Stimulated activated CD4-positive, alpha-beta T cell treated with anti-CD3 and anti-CD28 coated beads, Interleukin-1b, Interleukin-23, amount 100 ng/mL, for 1 hour (primary cell): ENCODE measurements at places on chromosomes 12 and 14.

DNA sequence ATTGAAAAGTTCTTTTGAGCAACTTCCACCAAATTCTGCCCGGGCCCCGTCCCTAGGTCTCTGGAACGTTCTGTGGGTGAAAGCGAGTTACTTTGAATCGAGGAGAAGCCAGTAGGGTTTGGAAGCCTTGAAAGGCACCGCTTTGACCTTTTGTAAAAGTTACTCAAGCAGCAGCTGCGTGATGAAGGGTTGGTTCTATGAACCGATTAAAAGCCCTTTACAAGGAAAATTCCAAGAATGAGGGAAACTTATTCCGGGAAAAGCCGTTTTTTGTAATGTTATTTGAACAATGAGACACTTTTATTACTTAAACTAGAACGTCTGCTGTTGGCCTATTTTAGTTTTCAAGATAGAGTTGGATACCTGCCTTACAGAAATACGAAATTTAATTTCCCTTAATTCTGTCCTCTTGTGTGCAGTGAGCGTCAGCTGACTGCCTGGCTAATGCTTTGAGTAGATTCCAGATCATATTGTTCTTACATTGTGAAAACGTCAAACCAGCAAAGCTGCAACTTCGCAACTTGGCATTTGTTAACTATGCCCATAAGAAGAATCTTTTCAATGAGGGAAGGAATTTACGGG lies 906 bp downstream of the LARP4 start:
- DNase-seq, result no peak

DNA sequence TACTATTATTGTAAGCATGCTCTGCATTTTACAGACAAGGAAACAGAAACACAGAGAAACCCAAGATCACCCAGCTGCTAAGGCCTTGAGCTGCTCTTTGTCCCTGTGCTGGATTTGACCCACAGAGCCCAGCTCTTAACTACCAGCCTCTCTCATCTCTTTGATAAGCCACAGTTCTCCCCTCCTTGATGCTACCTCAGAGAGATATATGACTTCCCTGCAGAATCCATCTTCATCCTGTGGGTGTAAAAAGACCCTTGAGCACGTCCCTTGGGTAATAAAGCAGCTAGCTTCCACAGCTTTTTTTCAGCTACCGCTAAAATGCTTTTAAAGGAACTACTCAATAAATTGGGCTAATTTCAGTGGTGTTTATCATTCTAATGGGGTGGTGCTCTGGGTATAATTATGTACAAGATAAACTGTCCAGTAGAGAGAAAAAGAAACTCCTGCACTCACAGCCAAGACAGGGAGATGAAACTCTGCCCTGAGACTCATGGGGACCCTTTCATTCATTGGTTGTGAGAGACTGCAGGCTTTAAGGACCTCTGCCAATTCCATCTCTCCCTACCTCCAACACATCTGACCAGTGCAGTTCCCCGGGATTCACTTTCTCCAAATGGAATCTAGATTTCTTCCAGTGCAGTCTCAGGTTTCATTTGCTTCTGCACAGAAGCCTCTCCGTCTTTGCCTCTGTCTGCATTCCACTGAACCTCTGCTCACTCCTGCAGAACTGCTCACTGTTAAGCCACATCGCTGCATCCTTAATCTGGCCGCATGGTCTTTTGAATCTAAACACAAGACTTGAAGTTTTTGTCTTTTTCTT lies 24.7 kb upstream of the NTF3 start:
- no peak for DNase-seq

- no peak for DNase-seq
Measured at GRCh38 chr12:97005174-97005573, 98.1 kb downstream of the NEDD1 start.

DNA sequence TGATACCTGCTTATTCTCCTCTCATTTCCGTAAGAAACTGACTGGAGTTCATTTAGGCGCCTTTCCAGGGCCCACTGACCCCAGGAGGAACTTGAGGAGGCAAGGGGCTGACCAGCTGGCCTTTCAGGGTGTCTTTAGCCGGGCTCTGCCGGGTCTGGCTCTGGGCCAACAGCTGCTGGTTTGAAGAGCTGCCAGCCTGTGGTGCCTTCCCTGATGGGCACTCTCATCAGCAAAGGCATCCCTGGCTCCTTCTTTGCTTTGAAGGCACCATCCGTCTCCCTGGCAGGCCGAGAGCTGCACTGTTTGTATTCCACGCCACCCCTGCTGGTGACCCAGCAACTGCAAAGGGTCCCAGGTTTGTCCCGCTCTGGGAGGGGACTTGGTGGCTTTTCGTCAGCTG lies 42.0 kb downstream of the IQSEC3 start:
- DNase-seq, result no peak

DNA sequence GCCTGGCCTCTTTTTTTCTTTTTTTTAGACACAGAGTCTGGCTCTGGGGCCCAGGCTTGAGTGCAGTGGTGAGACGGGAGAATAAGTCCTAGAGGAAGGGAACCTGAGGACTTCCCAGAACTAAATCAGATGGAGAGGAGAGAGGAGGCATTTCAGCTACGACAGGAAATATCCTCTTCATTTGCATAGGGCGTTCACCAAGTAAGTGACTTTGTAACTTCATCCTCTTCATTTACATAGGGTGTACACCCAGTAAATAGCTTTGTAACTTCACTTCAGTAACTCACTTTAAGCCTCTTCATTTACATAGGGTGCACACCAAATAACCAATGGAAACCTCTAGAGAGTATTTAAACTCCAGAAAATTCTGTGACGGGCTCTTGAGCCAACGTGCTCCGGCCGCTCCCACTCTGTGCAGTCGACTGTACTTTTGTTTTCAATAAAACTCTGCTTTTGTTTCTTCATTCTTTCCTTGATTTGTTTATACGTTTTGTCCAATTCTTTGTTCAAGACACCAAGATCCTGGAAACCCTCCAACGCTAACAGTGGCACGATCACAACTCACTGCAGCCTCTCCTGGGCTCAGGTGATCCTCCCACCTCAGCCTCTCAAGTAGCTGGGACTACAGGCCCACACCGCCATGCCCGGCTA lies 21.4 kb upstream of the ANKRD9 start:
- DNase-seq, result no peak

- no peak for DNase-seq
Measured at GRCh38 chr12:29207120-29207519, 58.0 kb downstream of the FAR2 start.

DNA sequence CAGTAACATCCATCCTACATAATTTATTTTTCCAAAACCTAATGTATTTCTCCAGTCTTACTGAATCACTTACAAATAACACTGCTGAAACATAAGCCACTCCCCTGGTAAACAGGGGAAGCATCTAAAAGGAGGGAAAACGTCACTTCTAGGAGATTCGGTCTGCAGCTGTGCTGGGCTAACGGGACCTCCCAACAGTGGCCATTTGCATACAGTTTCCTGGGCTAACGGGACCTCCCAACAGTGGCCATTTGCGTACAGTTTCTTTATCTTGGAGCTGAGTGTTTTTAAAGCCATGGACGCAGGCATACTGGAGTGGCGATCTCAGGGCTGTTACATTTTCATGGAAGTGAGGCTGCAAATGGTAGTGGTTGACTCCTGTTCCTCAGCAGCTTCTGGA lies 242.9 kb downstream of the TMEM132D start:
- DNase-seq, result no peak

GRCh38 chr14:45144658-45145057 lies 8.9 kb downstream of the FANCM start:
- no peak for DNase-seq

- no peak for DNase-seq
Measured at GRCh38 chr14:23300687-23301223, 1.9 kb downstream of the PPP1R3E start.

DNA sequence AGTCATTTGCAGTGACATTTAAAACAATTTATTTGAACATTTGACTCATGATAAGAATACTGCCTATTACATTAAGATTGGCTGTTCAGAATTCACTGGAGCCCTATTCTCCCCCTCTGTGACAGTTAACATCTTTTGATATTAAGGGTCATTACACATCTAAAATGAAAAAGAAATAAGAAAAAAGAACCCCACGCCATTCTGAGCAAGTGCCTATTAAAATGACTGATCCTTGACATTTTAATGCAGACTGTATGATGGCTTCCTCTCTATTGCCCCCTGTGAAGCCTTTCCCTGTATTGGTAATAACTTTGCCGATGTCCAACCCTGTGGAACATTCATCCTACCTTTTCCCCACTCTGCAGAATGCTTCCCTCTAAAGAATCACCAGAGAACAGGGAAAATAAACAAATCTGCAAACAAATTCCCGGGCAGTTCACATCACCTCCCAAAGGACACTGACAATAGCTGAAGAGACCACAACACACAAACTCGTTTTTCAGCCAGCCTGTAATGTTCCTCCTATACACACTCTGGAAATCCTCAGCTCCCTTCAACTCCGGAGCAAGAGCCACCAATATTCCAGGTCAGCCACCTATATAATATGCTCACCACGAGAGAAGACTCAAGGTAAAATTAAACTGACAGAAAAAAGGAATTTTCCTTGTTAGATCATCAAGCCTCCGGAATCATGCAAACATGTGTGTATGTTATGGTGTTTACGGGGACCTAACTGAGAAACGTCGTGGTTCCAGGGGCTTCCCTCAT lies 2.1 kb downstream of the NIN start:
- DNase-seq, result no peak

GRCh38 chr14:104953896-104954656 lies 24.1 kb downstream of the AHNAK2 start:
- no peak for DNase-seq

- DNase-seq, result no peak
Measured at GRCh38 chr14:49961270-49962222, 68.7 kb downstream of the ARF6 start.

- no peak for DNase-seq
Measured at GRCh38 chr12:124655698-124656516, 88.5 kb upstream of the NCOR2 start.

GRCh38 chr14:22565391-22565945 lies 23.6 kb downstream of the DAD1 start:
- DNase-seq, result no peak

DNA sequence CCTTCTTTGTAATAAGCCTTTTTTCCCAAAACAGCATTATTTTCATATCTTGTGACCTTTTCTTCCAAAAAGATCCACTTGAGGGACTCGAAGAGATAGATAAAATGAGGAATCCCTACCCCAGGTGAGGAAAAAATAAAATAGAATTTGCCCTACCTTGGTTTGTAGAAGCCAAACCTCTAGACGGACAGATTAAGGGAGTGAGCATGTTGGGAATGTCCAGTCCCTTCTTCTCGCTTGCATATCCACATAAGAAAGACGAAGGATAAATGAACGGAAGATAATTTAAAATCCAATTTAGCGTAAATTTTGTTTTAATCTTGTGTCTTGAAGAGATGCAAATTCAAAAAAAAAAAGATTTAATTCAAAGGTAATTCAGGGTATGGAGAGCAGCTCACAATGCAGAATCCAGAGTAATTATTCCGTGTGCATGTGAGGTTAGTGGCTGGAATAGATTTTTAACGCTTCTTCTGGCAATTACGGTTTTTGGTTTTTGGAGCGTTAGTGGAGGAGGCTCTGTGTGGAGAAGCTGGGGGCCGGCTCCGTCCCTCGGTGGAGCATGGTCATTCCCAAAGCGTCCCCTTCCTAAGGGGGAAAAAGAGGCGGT lies 1.5 kb downstream of the GRIN2B start:
- no peak for DNase-seq

DNA sequence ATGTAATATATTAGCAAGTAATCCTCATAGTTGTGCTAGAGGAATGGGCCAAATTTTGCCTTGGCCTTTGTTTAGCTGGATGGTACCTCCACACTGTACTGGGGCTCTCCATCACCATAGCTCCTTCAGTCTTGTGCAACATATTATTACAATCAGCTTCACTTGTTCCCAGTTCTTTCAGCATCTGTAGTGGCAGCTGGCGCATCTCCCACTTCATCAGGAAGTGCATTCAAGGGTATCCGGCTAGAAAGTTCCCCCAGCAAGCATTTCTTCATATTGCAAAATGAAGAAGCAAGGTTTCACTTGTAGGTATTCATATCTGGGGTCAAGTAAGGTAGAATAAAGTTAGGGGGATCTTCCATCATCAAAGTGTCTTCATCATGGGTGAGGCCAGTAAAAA lies 123.7 kb downstream of the IGF1 start:
- DNase-seq, result no peak

- DNase-seq, result no peak
Measured at GRCh38 chr12:25976289-25976688, 17.8 kb downstream of the RASSF8 start.

GRCh38 chr12:12008931-12009611 lies 61.7 kb upstream of the BCL2L14 start:
- DNase-seq, result peak; percentile 42

- no peak for DNase-seq
Measured at GRCh38 chr14:94575730-94576585, 5.3 kb upstream of the SERPINA5 start.

GRCh38 chr12:26239852-26240815 lies 44.8 kb downstream of the SSPN start:
- no peak for DNase-seq

GRCh38 chr12:51196547-51196946 lies 21.3 kb downstream of the POU6F1 start:
- DNase-seq, result no peak

- DNase-seq, result no peak
Measured at GRCh38 chr14:105418269-105419194, 1.1 kb upstream of the MTA1 start.

- no peak for DNase-seq
Measured at GRCh38 chr12:16072678-16073077, 161.5 kb downstream of the DERA start.

DNA sequence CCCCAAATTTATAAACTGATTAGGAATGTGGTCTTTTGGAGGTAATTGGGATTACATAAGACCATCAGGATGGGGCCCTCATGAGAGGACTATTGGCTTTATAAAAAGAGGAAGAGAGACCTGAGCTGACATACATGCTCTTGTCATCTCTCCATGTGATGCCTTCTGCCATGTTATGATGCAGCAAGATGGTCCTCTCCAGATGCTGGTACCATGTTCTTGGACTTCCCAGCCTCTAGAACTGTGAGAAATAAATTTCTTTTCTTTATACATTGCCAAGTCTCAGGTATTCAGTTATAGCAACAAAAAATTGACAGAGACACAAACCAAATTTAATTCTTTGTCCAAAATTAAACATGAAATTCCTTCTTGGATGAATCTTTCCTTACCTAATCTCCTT lies 92.9 kb downstream of the EFCAB11 start:
- no peak for DNase-seq

GRCh38 chr14:39303115-39303514 lies 69.4 kb downstream of the MIA2 start:
- DNase-seq, result no peak

GRCh38 chr14:78519863-78520262 lies 349.7 kb downstream of the NRXN3 start:
- DNase-seq, result no peak

DNA sequence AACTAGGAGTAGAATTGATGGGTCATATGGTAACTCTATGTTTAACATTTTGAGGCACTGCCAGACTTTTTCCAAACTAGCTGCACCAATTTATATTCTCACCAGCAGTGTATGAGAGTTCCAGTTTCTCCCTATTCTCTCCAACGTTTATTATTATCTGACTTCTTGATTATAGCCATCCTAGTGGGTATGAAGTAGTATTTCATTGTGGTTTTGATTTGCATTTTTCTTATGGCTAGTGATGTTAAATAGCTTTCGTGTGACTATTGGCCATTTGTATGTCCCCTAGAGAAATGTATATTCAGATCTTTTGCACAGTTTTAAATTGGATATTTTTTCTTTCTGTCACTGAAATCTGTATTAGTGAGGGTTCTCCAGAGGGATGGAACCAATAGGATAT lies 37.8 kb downstream of the HELB start:
- DNase-seq, result no peak
